ENCODE measurements at places on chromosomes 1 and 21.

GRCh38 chr1:154342836-154343472 lies 17.6 kb downstream of the ATP8B2 start:
- DNase-seq, result no peak

- DNase-seq, result no peak
Measured at GRCh38 chr1:243923292-243924171, 73.5 kb upstream of the AKT3 start.

DNA sequence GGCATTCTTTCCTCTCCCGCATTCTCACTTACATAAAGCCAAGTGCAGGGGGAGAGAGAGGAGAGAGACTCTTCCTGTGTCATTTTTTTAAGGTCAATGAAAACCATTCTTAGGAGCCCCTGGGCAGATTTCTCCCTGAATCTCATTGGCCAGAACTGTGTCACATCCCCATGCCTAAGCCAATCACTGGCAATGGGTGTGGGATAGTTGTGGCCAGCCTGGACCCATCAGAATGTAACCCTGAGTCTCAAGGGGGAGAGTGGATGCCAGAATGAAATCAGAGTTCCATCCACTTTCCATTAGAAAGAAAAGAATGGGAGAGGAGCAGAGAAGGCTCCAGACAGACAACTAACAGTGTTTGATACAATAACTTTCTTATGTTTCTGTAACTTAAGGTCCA lies 31.2 kb upstream of the COQ8A start:
- no peak for DNase-seq

DNA sequence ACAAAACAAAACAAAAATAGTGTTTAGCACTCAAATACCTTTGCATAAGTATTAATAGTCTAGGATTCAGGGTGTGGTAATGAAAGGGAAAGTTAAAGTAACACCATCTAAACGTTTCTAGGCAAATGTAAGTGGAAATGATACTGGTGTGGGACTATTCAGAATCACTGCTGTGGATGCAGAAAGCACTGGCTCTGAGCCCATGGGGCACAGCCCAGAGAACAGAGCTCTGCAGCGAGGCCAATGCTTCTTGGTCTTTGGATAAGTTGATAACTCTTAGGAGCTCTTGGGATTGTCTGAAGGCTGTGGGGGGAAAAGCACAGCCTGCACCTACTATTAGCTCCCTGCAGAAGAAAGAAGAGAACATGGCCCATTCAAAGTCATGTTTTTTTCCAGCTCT lies 21.4 kb upstream of the DNM3 start:
- no peak for DNase-seq

DNA sequence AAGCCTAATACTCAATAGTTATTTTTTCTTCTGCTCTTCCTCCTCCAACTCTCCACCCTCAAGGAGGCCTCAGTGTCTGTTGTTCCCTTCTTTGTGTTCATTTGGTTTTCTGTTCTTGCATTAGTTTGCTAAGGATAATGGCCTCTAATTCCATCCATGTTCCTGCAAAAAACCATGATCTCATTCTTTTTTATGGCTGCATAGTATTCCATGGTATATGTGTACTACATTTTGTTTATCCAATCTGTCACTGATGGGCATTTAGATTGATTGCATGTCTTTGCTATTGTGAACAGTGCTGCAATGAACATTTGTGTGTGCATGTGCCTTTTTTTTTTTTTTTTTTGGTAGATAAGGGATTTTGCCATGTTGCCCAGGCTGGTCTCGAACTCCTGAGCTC lies 6.7 kb downstream of the CENPF start:
- no peak for DNase-seq

DNA sequence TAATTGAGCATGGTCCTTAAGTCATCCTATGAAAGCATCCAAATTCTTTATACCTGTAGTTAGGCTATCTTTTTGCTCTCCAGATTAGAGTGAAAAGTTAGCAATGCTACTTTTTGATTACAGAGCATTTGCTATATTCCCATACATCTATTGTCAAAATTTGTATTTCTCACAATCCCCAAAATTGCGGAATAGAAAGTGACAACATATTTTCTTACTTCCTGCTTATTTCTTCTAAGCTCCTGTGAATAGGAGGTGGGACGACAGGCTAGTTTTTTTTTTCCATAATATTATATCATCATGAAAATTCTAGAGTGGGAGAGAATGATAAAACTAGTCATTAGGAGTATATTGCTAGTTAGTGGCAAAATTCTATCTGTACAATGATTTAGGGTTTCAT lies 264.0 kb upstream of the DPYD start:
- DNase-seq, result no peak

DNA sequence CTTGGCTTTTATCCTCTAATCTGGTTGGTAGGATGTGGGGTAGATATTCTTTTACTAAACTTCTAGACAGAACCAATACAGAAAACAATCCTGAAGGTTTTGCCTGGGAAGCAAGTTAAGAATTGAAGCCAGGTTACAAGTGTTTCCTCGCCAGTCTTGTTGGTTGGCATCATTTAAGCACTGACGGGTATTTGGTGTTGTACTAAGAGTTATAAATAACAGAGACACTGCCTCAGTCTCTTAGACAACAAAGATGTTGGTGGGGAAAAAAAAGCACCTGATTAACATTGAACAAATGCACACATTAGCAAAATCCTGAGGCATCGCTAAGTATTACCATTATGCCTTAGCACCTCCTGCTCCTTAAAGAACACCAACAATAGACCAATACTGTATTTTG lies 272.2 kb downstream of the BRINP2 start:
- DNase-seq, result no peak

- DNase-seq, result no peak
Measured at GRCh38 chr1:156430303-156430702, 61.3 kb downstream of the RHBG start.

GRCh38 chr21:22871692-22872091 lies 1873.5 kb downstream of the NCAM2 start:
- no peak for DNase-seq

GRCh38 chr1:201468844-201469644 lies at the start of gene PHLDA3:
Gene PHLDA3, minus strand, starts transcription at chr1:201469188. Its CDS starts 402 bp downstream, at chr1:201468786.
- DNase-seq, result peak; percentile 71

DNA sequence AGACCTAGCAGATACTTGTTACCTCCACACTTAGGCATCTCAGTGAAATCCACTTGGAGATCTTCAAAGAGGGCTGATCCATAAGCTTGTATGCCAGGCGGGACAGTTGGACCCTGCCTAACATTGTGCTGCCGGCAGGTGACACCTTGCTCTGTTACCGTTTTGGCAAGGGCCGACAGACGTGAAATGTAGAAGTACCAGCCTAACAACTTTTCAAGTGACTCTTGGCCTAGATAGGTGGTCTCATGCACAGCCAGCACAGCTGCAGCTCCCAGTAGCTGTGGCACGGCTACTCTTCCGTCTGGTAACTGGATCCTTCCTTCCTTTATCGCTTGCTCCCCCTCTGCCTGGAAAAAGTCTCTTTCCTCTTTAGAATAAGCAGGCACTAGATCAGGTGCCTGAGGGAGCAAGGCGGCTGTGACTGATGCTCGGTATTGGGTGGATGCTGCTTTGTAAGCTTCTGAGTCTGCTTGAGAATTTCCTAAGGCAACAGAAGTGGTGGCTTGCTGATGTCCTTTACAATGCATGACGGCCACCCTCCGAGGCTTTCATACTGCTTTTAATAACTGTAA lies 713.5 kb downstream of the AMY1C start:
- no peak for DNase-seq

- DNase-seq, result no peak
Measured at GRCh38 chr1:20087668-20088067, 17.7 kb downstream of the PLA2G5 start.

DNA sequence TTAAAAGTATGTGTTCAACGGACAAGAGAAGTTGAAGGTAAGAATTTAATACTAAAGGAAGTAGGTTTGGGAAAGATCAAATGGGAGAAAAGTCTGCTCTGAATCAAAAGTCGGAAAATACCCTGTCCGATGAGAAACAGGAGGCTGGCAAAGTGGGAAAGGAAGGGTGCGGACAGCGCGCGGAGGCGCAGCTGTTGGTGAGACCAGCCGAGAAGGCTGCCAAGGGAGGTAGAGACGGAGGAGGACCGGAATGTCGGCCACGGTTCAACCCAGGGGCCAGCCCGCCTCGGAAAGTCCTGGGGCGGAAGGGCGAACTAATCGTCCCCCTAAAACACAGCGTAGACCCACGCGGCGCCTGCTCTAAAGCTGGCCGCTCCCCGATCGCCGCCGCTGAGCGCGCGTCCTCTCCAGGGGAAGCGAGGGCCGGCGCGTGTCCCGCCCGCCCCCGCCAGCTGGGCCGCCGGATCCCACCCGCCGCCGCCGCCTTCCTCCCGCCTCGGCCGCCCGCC lies 639 bp upstream of the SPATA1 start:
- peak; percentile 25 for DNase-seq

DNA sequence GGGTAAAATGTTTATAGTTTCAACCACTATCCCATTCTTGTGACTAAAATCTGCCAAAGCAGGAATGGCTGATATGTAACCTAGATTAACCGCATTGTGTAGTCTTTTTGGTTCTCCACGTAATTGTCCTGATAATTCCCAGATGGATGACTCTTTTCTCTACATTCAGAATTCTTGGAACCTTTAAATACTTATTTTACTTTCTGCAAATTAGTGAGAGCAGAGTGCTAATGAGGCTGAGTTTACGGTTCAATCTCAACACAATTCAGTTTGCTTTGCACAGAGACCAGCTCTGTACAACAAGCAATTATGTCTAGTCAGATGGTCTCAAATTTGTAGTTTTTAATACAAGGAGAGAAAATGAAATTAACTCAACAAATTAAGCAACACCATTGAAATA lies 9.1 kb downstream of the CRB1 start:
- no peak for DNase-seq

GRCh38 chr1:27609210-27609555 lies 5.2 kb upstream of the AHDC1 start:
- no peak for DNase-seq

GRCh38 chr21:32414579-32415358 lies 2.3 kb downstream of the EVA1C start:
- no peak for DNase-seq

DNA sequence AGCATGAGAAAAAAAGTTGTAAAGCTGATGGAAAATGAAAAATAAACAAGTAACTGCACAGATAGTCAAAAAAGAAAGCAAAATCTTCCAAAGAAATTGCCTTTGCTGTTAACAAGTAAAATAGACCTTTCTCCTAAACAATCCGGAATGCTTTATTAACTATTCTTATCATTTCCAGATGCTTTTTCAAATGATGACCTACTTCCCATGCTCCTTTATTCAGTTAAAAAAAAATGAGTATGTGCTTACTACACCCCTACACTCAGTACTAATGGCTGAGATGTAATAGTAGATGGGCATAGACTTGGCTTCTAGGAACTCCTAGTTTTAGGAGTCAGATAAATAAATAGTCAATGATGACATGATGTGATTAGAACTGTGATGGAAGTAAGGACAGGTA lies 108.5 kb downstream of the NIBAN1 start:
- DNase-seq, result no peak

DNA sequence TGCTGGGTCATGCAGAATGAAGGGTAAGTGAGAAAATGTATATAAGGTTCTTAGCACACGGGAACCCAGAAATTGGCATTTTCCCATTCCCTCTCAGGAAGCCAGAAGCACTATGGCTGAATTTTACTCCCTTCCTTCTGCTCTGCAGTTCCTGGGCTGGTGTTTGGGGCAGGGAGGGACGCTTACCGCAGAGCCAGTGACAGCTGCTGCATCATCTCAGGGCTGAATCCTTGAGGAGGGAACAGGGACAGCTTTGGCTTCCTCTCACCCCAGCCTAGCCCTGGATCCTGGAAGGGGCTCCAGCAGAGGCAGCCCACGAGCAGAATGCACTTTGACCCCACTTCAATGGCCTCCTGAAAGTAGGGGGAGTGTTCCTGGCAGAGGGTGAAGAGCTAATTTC lies 12.0 kb downstream of the PLA2G2D start:
- DNase-seq, result no peak

DNA sequence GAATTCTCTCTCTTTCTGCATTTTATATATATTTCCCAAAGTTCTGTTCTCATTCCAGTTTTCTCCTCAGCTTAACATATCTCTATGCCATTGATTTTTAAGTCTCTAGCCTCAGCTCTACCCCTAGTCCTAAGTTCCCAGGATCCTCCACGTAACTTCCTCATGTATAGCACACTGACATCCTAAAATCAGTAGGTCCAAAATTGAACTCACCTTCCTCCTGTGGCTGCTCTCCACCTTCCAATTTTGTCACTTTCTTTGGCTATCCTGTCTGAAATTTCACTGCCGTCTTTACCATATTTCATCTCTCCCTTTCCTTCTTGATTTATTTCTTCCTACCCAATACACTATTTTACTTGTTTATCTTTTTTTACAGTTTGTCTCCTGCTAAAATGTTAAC lies 1.5 kb downstream of the SLAMF6 start:
- DNase-seq, result no peak

- no peak for DNase-seq
Measured at GRCh38 chr1:89894210-89895201, 73.7 kb downstream of the LRRC8D start.

GRCh38 chr1:228334954-228335353 lies 71.7 kb downstream of the TRIM11 start:
- DNase-seq, result no peak

DNA sequence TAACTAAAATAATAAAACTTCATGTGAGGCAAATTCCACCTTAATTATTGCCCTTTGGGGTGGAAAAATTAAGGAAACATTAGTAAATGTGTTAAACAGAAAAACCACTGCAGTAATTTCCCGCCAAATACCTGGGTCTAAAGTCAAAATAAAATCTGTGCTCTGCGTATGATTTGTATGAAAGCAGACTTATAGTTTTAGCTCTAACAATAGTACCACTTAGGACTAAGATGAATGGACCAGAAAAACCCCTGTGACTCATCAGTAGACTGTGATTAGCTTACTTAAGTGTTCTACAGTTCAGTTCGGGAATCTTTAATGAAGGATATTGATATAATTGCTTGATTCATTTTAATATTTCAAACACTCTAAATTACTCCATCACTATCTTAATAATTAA lies 23.3 kb upstream of the C1orf105 start:
- DNase-seq, result no peak

GRCh38 chr1:26084844-26085243 lies 17.4 kb upstream of the TRIM63 start:
- DNase-seq, result no peak

GRCh38 chr1:155952505-155952890 lies 11.1 kb downstream of the RXFP4 start:
- no peak for DNase-seq

GRCh38 chr1:182235952-182236650 lies 155.5 kb downstream of the GLUL start:
- no peak for DNase-seq

GRCh38 chr1:5889462-5889861 lies 102.8 kb downstream of the NPHP4 start:
- DNase-seq, result no peak

DNA sequence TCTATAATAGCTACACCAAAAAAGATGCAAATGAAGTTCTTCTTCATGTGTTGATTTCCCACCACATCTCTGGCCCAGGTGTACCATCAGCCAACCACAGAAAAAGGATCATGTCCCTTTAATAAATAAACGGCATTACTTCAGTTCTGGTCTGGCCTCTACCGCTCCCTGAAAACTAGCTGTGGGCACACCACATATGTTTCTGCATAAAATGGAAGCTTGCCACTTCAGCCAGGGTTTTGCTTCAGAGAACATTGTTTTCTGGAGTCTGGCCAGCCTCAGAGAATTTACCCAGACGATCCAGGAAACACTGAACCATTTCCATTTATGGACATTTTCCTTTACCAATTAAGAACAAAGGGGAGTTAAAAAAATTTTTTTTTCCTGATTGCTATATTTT lies 5.8 kb upstream of the LAMC2 start:
- DNase-seq, result no peak

- no peak for DNase-seq
Measured at GRCh38 chr1:200733907-200734306, 4.8 kb upstream of the CAMSAP2 start.
